Cerebellar cortex (tissue), 1 donor: ENCODE measurements at places on chromosomes 7 and 10.

GRCh38 chr10:34081948-34082347 is 733.1 kb downstream of the PARD3 start:
- no peak for DNase-seq

DNA sequence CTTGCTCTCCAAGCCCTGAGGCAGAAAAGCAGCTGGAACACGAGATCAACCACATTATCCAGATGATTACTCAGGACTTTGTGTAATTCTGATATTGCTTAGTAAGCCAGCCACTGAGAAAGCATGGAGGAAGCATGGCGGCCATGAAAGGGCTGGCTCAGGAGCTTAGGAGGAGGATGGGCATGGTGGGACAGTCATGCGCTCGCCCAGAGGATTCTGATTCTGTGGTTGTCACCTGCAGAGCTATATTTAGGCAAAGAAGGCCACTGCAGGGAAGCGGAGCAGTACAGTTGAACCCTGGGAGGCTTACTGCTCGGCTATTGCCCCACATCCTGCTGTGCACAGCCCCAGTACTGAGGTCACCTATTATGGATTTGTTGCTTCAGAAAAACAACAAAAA is 128.8 kb upstream of the DNAJB12 start:
- DNase-seq: no peak

DNA sequence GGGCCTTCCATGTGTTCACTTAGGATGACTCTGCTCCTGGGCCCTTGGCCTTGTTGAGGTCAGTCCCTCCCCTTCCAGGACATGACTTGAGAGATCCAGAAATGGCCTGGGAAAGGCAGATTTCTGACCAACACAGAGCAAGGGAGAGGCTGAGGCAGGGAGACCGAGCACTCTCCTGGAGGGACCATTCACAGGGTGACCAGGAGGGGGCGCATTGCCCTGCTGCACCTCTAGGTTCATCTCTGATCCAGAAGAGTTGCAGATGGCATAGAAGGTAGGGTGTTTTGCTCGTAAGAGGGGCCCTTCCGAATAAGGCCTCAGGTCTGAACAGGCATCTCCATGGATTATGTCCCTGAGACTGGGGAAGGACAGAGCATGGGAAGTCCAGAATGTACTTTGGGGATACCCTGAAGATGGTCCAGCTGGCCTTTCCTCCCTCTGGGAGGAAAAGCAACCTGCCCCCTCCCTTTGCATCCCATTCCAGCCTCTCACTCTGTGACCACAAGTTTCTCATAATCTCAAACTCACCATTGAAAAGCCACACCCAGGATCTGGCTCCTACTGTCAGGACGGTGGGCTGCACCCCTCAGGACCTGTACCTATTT is 6.6 kb downstream of the DMBT1 start:
- DNase-seq: no peak

DNA sequence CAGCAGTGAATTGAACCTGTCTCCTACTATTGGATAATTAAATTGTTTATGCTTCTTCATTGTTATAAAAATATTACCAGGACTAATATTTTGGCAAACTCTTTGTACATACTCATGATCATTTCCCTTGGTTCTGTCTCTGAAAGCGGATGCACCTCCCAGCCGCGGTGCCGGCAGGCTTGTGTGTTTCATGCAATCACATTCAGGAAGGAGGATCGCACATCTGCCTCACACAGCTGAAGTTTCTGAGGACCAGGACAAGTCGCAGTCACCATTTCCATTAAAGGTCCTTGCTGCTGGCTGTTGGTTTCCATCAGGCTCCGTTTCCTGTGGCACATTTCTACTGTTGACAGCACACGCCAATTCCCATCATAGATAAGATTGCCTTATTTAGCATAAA is 117.8 kb upstream of the SHH start:
- DNase-seq: no peak

DNA sequence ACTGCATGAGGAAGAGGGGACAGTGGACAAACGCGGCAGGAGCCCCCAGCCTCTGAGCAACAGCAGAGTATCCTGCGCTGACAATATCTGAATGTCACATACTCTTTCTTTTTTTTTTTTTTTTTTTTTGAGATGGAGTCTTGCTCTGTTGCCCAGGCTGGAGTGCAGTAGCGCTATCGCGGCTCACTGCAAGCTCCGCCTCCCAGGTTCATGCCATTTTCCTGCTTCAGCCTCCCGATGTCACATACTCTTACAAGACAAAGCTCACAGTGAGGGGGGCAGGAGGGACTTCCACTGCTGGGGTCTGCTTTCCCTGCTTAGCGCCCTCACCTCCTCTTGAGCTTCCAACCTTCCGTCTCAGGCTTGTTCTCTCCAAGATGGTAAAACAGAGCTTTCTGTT is 51.2 kb upstream of the TNS3 start:
- DNase-seq: no peak
